ENCODE measurements at places on chromosomes 4 and X.

DNA sequence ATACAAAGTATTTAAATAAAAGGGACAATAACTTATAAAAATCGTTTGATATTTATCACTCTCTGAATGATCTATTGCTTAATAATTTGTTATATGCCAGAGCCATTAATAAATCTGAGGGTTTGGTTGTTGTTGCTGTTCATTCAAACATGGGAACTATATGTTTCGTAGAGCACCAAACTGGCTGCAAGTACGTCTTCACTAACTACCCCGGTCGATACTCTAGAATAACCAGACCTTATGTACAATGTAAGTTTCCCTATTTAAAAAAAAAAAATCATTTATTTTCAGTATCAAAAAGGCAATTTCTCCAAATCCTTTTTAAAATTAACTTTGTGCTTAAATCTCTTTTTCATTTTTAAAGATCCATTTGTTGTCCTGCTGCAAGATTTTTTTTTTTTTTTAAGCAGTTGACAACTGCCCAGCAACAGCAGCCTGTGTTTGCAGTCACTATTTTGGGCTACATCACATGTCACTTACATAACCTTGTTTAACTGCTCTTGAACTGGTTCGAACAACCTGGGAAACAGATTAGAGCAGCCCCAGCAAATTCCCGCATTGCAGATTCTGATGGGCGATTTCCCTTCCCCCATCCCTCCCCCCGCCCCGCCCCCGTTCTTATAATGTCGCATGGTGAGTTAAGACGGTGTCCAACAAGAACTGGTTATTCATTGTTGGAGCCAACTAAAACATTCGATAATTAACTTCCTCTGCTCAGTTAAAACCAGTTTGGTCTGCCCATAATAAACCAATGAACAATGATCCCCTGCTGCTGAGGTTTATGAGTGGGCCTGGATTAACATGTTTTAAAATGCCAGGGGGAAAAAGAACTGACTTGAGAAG is 238.9 kb downstream of the NR3C2 start:
- DNase-seq, result no peak

DNA sequence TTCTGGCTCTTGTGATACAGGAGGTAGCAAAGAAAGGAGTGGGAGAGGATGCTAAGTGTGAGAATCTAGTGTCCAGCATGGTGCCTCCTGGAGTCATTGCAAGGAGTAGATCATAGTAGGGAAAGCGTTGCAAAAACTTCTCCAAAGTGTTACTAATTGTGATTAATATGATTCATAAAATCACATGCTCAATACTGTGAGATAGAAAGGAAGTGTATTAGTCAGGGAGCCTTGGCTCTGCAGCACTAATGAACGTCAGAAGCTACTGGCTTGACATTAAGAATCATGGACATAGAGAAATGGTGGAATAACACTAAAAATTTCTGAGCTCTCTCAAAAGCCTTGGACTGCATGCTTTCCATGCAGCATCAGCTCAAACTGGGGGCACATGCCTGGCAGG is 299.1 kb downstream of the EVC2 start:
- DNase-seq, result no peak

- no peak for DNase-seq
These were observed 40.6 kb upstream of the ADGRG2 start for GRCh38 chrX:19162851-19163250.

DNA sequence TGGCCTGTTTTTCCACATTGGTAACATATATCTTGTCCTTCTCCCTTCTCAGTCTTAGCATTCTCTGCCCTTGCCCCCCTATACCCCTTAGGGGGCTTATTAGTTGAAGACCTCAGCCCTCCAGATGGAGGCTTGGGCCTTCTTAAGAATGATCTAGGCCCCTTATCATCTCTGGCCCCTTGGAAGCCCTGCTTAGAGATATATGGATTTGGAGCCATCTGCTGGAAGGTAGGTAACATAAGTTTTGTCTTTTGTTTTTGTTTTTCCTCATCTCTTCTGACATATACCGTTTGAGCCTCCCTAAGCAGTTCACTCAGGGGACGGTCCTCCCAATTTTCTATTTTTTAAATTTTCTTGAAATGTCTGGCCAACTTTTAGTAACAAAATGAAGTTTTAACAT is 48.3 kb upstream of the NAP1L2 start:
- no peak for DNase-seq

DNA sequence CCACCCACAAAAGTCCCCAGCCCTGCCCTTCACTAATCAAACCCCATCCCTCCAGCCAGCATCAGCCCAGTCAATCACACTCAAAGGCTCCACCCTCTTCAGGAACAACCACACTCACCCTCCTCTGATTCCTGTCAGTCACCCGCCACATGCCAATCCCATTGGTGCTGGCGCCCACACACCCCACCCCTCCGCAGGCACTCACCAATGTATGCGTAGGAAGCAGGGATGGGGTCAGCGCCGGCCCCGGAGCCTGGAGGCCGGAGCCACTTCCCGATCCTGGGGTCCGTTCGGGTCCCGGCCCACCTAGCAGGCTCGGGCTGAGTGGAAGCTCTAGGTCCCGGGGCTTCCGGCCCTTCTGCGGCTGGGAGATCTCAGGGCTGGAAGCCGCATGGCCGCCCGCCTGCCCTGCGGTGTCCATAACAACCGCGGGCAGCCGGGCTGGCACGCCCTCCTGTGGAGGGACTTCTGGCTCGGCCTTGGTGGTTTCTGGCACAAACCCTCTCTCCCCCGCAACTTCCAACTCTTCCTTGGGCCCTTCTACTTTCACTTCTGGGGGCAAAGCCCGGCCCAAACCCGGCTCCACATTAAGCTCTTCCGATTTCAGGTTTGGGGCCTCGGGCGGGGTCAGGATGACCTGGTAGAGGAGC is 7.9 kb upstream of the CFP start:
- peak; percentile 15 for DNase-seq

- DNase-seq, result no peak
These were observed 197.2 kb downstream of the GRXCR1 start for GRCh38 chr4:43089730-43090129.

DNA sequence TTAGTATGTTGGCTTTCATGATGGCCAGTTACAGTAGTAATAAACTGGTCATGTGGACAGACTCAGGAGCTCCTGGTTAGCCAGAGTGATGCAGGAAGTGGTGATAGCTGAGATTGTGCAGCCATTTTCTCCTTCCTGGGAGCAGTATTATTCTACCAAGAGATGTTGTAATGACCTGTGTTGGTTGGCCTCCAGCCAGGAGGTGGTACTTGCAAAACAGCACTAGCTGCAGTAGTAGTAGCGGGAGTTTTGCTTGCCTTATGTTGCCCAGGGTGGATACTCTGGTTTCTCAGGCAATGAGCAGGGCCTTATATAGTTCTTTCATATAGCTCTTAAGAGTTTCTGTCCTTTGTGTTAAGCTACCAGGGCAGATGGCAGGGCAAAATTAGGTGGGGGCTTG is 998.8 kb downstream of the GLUD2 start:
- DNase-seq, result no peak
